ENCODE measurements at places on chromosomes 7 and 10.

- no peak for DNase-seq
Observed at GRCh38 chr7:18177815-18178660, 150.4 kb upstream of the PRPS1L1 start.

GRCh38 chr7:5693529-5693928, 87.9 kb downstream of the RNF216 start:
- no peak for DNase-seq

- no peak for DNase-seq
Observed at GRCh38 chr7:84231157-84231556, 36.6 kb upstream of the SEMA3A start.

DNA sequence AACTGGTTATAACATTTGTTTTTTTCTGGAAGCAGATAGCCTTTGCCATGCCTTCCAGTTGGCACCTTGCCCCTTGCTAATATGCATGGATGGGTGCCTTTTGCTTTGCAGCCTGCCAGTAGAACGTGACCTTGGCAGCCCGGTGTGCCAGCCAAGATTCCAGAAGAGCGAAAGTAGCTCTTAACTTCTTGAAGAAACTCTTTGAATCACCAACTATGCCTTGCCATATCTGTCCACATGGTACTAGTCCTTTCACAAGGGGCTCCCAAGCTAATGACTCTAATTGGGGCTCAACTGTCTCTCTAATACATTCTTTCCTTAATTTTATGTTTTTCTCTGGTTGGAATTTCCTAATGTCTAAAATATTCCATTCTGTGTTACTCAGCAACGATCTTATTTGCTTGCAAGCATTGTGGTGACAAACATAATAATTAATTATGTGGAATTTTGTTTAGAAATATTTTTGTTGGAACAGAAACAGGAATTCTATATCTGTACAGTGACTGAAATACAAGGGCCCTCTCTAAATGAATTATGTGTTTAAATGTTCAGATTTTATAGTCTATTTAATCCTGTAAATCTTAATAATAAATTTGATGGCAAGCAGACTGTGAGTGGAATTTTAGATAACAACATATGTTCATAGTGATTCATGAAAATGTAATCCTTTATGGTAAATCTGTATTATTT, 45.8 kb downstream of the HDAC9 start:
- no peak for DNase-seq

- no peak for DNase-seq
Observed at GRCh38 chr7:94458041-94458440, 51.6 kb upstream of the CASD1 start.

DNA sequence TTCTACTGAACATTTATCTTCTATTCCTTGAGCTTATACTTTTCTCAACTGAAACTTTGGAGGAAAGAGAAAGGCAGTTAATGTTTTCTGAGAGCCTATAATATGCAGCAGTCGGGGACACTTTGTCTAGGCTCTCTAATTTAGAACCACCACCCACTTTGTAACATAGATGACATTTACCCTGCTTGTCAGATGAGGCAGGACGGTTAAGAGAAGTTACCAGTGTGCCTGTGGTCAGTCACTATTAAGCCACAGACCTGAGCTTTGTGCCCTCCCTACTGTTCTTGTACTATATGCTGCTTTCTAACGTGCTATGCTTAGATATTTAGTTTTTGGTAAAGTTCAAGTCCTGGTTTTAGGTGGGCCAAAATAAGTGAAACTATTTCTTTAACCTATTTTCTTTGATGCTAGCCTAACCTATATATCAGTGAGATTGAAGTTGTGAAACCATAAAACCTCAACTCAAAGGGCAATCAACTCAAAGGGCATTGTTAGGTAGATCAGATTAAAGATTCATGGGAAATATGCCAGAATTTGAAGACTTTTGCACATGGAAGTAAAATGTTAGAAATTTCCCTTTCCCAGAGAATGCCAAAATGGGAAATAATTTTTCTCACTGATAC, 156.5 kb upstream of the AGR3 start:
- DNase-seq: no peak

DNA sequence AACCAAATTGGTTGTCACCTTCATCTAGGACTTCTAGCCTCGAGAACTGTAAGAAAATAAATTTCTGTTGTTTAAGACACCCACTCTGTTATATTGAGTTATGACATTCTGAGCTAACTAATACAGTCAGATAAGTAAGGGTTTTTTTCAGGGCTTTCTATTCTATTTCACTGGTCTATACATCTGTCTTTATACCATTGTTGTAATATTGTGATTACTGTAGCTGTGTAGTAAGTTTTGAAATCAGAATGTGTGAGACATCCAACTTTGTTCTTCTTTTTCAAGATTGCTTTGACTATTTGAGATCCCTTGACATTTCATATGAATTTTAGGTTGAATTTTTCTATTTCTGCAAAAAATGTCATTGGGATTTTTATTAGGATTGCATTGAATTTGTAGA, 7.5 kb downstream of the IFIT1 start:
- DNase-seq: no peak

GRCh38 chr7:120171406-120171805, 101.6 kb upstream of the KCND2 start:
- no peak for DNase-seq

GRCh38 chr7:20170633-20171032, 46.6 kb downstream of the MACC1 start:
- no peak for DNase-seq

GRCh38 chr10:118564114-118564513, 31.3 kb downstream of the PRLHR start:
- no peak for DNase-seq

DNA sequence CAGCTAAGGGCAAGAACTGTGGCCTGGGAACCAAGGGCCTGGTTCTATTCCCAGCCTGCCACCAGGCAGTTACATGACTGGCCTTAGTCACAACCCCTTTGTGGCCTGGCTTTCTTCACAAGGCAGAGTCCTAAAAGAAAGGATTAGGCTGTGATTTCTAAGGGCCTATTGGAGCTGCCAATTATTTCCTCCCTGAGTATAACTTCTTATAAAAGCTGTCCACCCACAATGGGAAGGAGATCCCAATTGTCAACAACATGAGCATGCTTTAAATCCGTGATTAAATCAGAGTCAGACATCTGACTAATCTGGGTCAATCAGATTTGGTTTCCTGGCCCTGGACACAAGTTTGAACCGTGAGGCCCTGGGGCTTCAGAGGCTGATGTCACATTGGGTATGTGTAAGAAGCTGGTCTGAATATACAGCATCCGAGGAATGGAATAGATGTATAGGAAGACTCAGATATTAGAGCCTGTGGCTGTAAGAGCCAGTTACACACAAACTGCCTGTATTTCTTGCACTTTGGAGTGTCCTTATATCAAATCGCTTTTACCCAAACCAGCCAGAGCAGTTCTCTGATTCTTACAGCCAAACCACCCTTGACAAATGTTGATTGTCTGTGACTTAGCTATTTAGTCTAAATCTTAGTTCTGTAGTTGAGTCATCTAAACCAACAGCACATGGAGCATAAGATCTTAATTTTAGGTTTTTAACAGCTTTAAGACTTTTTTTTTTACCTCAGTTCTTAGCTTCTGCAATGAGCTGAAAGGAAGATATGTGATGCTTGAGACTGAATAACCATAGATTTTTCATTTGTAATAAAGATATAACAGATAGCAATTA, 61.3 kb downstream of the ABCB4 start:
- DNase-seq: no peak

GRCh38 chr7:12716134-12716681, 28.8 kb downstream of the ARL4A start:
- DNase-seq: no peak

GRCh38 chr7:37645282-37646050, 38.1 kb upstream of the GPR141 start:
- no peak for DNase-seq

- no peak for DNase-seq
Observed at GRCh38 chr7:125468855-125469174, 539.2 kb upstream of the POT1 start.

- no peak for DNase-seq
Observed at GRCh38 chr7:84664626-84665025, 470.0 kb upstream of the SEMA3A start.

DNA sequence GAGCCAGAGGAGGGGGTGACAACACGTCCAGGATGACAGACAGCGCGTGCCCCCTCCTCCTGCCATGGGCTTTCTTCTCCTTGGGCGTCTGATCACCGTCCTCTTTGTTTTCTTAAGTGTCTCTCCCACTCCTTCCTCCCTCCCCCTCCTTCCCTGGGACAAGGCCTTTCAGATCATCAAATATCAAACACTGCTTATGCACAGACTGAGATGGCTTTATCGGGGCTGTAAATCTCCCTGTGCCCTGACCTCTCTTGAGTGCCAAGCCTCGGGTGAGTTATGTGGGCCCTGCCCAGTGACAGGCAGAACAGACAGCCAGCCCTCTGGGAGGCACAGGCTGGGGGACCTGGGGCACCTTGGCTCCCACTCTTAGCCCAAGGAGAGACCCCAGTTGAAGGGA, 116.4 kb downstream of the C10orf105 start:
- DNase-seq: no peak

DNA sequence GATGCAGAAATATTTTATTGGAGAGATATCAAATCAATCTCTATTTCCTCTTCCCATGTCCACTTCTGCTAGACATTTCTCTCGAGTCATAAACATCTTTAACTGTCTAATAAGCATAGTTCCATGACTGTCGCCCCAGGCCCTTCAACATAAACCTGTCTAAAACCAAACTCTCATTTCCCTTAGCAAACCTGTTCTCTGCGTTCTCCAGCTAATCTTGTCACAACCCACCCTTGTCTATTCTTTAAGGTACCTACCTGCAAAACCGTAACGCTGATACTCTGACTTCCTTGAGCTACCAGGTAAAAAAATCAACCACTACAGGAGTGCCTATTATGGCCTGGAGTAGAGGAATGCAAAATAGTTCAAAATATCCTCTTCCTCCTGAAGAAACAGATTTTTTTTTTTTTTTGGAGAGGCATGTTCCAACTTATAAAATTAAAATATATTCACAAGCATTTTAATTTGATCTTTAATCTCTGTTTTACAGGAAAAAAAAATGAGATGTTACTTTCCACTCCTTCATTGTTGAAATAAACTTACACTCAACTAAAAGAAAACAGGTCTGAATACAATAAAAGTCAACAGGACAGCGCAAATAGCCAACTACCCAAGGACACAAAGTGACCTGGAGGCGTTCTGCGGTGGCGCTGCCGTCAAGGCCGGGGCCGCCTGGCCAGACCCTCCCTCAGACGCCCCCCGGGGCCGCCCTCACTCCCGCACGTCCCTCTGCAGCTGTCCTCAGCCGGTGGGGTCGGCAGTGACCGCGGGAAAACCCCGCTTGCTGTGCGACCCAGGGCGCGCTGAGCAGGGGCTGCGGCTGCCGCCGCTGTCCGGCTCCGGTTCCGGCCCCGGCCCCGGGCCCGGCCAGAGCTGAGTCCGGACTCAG, 765 bp downstream of the SLC25A40 start:
- DNase-seq: no peak

GRCh38 chr10:60465801-60466200, 76.1 kb upstream of the ANK3 start:
- DNase-seq: no peak

DNA sequence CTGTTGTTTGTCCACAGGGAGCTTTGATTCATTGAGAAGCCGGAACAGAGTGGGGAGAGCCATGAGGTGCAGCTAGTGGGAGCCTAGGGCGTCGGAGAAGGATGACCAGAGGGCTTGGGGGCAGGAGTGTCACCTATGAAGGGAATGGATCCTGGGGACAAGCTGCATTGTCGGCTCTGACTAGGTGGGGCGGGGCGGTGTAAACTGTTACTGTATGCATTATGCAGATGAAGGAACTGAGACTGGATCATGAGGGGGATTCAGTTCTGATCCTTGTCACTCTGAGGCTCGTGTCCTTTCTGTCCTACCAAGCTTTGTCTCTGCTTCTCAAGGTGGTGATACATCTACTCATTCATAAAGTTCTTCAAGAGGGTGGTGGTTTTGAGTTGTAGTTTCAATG, 39.9 kb upstream of the MMD2 start:
- no peak for DNase-seq

- no peak for DNase-seq
Observed at GRCh38 chr10:93495654-93496321, 624 bp upstream of the CEP55 start.

- DNase-seq: no peak
Observed at GRCh38 chr10:97538411-97538810, 34.2 kb upstream of the ANKRD2 start.

DNA sequence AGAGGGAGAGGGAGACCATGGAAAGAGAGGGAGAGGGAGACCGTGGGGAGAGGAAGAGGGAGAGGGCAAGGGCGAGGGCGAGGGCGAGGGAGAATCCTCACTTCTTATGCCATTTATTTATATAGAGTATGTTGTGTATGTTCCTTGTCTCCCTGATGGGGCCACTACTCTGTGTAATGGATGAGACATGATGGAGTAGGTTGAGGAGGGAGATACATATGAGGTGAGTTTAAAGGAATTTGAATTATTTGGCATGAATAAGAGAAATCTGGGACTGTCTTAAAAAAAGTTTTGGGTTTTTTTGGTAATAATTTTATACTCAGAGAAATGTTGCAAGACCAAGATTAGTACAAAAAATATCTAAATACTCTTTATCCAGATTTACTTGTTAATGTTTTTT, 20.1 kb downstream of the CCSER2 start:
- DNase-seq: no peak

GRCh38 chr7:151661587-151661986, 141.9 kb upstream of the RHEB start:
- DNase-seq: no peak

- no peak for DNase-seq
Observed at GRCh38 chr10:69831231-69831855, 29.6 kb downstream of the COL13A1 start.

- no peak for DNase-seq
Observed at GRCh38 chr10:6313111-6313895, 110.6 kb downstream of the PFKFB3 start.

GRCh38 chr10:61943674-61944378, 42.3 kb downstream of the ARID5B start:
- no peak for DNase-seq

- DNase-seq: no peak
Observed at GRCh38 chr10:78218798-78219490, 185.3 kb downstream of the RPS24 start.

GRCh38 chr7:127968547-127968946, 62.7 kb downstream of the LRRC4 start:
- DNase-seq: no peak

GRCh38 chr7:54697659-54698186, 61.3 kb downstream of the SEC61G start:
- DNase-seq: no peak

DNA sequence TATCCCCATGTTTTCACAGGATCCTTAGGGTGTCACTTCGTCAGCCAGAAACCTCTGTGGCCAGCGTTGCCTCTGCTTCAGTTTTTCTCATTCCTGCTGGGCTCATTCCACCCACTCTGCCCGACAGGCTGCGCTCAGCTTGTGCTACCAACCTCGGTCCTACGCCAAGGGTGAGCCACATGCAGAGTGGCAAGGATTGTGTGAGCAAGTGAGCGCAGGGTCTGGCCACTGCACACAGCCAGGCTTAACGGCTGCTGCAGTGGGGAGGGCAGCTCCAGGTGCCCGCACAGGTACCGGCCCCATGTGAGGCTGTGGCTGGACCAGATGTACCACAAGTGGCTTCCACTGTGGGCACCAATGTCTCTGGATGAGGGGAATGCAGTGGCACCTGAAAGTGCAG, 329.2 kb downstream of the AUTS2 start:
- no peak for DNase-seq

- DNase-seq: no peak
Observed at GRCh38 chr10:75606203-75606779, 174.9 kb downstream of the LRMDA start.
